ENCODE measurements at places on chromosomes 2 and 18. TPM values are rescaled to one million over a fixed set of nuclear protein-coding genes. Genes with fewer than 3 reads are reported as not detected.

Gene CXCR1
- total RNA-seq, result not detected

GRCh38 chr2:142989273-142990204 is 112.1 kb downstream of the KYNU start:
- DNase-seq, result peak; percentile 57

Gene SDC1
- 26.5 TPM for total RNA-seq

Gene GALNT13
- total RNA-seq, result 0.21 TPM

DNA sequence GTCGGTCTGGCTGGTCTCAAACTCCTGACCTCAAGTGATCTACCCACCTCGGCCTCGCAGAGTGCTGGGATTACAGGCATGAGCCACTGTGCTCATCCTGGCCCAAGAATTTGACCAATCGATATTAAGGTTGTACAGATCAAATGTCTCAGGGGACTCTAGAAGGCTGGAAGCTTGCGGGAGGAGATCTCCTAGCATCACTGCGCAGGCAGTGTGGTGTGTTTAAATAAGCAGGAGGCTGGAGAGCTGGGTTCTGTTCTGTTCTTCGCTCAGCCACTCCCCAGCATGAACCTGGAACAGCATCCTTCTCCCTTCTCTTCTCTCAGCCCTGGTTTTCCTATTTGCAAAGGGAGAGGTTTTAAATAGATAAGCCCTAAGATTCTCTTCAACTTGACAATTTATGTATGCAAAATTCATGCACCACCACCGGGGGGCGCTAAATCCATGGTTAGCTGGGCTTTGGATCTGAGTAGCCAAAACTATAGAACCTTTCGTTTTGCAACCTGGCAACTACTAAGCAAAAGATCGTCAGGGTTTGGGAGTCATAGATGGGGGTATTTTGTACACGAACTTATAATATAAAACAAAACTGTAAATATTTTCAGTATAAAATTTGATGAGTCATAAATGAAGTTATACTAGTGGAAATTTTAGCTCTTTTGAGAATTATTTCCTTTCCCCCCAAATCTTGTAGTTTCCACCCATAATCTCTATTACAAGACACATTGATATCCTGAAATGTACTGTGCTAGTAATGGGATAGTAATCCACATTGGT is 60.6 kb downstream of the SLC16A14 start:
- peak; percentile 80 for DNase-seq

DNA sequence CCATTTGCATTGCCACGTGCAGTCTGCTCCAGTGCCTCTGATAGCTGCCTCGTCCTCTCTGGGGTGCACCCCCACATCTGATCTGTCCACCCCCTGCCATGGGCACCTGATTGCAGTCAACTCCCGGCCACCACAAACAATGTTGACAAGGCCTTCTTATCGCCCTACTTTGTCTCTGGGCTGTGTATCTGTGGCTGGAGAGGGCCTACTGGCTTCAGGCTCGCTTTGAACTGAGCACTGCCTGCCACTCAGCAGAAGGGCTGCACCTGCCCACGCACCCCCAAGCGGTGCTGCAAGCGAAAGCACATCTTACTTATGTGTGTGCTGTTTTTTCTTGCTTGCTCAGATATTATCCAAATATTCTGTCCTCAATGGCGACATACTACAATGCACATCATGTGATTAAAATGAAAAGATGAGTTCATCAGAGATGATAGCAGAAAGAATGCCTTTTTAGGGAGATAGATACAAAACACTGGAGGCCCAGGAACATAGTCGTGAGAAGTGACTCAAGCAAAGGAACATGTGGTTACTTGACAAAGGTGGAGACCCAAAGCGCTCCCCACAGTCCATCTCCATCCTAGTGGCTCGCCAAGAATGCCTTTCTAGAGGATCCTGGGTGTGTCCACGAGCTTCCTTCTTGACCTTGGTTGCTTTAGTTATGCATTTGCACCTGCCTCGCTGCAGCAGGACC is 28.8 kb downstream of the FBLN7 start:
- no peak for DNase-seq

GRCh38 chr2:160465002-160465401 is 28.6 kb downstream of the RBMS1 start:
- DNase-seq, result no peak

GRCh38 chr2:54767921-54768320 is 44.5 kb downstream of the EML6 start:
- peak; percentile 10 for DNase-seq

All from SK-MEL-5 (cell line).